ENCODE measurements at places on chromosomes 5 and 9.

DNA sequence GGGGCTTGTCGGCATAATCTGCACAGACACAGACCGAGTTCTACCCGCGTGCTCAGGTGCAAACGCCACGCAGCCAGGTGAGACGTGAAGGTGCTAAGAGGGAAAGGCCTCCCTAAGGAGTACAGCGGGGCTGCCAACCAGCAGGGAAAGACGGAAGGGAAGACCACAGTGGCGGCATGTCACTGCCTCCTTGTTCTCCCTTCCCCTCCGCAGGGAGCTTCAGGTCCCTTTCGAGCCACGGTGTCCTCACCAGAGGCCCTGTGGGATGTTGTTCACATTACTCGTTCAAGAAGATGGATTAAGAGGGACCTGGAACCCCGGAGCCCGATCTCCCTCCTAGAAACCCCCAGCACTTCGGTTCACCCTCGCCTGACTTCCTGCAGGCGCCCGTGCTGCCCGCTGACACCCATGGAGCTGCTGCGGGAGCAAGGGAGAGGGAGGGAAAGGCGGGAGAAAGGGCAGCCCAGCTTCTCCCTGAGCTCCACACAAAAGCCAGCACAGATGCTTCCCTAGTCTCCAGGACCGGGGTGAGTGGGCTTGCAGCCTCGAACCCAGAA, 686 bp downstream of the BRD9 start:
- peak; percentile 46 for DNase-seq

DNA sequence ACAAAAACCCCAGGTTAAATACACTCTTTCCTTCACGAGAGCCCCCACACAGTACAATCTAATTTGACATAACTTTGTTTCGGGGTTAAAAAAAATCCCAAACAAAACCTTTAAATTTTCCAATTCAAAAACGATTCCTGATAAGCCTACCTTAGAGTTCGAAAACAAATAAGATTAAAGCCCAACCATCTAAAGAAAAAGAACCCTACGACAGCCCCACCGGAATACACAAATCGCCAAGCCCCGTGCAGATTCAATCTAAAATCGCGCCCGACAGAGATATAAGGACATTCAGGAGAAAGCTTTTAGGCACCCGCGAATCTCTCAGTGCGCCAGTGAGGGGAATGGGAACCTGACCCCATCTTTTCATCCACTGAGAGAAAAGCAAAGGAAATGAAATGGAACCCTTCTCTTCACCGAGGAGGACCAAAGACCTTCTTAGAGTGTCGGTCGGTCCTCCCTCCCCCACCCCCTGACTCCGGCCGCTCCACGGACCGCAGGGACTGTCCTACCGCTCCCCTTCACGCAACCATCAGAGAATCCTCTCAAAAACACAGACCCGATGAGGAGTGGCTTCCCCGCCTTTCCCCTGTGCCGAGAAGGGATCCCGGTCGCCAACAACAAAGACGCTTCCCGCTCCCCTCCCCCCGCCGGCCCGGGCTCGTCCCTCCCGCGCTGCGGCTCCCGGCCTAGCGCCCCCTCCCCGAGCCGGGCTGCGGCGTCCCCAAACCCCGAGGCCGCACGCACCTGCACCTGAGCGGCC, 925 bp downstream of the ABHD17B start:
- DNase-seq, result peak; percentile 61

DNA sequence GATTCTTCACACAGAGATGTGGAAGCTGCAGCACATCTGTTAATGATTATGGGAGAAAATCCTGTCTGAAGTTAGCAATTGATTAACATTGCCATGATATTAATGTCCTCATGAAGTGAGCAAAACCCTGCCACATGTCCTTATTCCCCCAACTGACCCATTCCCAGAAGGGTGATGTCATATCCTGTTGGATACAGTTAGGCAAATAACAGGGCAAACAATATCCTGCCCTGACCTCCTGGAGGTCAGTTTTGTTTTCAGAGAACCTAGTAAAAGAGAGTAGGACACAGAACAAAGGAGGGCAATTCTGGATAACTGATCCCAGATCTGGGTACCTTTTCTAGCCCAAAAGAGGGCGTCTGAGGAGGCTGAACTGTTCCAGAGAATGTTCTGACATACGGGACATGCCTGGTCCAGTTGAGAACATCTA, 11.0 kb downstream of the ABLIM3 start:
- DNase-seq, result no peak

DNA sequence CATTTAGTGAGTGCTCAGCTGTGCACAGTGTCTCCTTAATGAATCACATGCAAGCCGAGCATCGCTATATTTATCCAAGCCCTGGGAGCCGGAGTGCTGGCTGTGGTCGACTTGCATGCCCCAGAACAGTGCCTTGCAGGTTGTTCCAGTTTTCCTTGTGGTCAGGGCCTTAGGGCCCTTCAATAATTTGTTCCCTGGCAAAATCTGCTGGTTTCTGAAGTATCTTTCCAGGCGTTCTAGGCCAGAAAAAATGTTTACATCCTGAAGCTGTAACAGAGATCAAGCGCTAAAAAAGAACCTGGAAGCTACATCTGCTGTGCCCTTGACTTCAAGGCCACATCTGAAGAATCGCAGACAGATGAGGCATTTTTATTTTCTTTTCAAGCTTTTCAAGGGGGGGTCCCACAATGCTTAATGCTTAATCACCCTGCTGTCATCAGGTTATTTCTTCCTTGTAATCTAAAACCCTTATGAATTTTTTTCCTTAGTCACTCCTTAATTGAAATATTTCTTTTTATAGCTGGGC, 105.8 kb downstream of the DOCK2 start:
- no peak for DNase-seq

- DNase-seq, result no peak
These were observed 139.7 kb downstream of the OR2K2 start for GRCh38 chr9:111190347-111190746.

GRCh38 chr5:83306572-83307241, 164.8 kb upstream of the VCAN start:
- DNase-seq, result peak; percentile 69

GRCh38 chr5:101608322-101608721, 687.8 kb downstream of the SLCO4C1 start:
- no peak for DNase-seq

GRCh38 chr5:112694853-112695709, 42.6 kb upstream of the APC start:
- DNase-seq, result no peak

GRCh38 chr9:76245518-76245917, 148.7 kb downstream of the RFK start:
- no peak for DNase-seq

DNA sequence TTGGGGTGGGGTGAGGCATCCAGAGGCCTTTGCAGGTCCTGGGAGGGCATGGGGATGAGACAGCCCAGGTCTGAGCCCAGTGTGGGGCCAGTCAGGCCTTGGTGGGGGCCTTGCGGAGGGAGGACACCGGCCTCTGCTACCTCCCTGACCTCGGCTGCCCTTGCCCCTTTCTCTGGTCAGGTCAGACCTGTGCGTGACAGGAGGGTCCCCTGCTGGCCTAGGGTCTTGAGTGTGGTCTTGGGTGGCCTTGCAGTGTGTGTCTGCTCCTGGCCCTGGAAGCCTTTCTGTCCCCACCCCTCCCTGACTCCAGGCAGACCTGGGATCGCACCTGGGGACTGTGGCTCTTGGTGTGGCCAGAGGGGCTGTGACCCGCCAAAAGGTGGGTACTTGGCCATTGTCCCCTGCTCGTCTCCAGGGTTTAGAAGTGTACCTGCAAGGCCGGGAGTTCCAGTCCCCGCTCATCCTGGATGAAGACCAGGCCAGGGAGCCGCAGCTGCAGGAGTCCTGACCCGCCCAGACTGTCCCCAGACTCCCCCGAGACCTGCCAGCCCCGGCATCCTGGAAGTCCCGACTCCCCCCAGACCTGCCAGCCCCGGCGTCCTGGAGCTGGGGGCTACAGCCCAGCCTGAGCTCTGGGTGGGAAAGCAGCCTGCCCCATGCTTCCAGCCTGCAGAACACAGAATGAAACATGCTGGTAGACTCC, 4.4 kb upstream of the MAN1B1 start:
- no peak for DNase-seq

DNA sequence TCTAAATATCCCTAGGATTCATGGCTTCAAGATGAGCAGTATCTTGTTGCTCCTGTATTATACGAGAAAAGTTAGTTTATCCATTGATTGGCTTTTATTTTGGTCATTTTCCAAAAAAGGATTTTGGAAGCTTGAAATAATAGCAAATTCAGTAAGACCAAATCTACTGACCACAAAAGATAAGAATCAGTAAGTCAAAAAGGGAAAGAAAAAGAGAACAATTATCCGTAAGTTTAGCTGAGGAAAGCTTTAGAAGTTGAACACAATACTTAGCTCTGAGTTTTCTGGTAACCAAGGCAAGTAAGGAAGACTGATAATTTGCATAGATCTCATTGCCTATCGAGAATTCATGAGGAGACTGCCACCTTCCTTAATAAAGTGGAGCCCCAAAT, 9.1 kb downstream of the TGFBR1 start:
- DNase-seq, result no peak

- no peak for DNase-seq
These were observed 47.7 kb downstream of the CNTRL start for GRCh38 chr9:121122246-121123032.

- DNase-seq, result no peak
These were observed 16.0 kb downstream of the CAPSL start for GRCh38 chr5:35922468-35922867.

GRCh38 chr9:36834736-36835135, 199.3 kb downstream of the PAX5 start:
- no peak for DNase-seq

DNA sequence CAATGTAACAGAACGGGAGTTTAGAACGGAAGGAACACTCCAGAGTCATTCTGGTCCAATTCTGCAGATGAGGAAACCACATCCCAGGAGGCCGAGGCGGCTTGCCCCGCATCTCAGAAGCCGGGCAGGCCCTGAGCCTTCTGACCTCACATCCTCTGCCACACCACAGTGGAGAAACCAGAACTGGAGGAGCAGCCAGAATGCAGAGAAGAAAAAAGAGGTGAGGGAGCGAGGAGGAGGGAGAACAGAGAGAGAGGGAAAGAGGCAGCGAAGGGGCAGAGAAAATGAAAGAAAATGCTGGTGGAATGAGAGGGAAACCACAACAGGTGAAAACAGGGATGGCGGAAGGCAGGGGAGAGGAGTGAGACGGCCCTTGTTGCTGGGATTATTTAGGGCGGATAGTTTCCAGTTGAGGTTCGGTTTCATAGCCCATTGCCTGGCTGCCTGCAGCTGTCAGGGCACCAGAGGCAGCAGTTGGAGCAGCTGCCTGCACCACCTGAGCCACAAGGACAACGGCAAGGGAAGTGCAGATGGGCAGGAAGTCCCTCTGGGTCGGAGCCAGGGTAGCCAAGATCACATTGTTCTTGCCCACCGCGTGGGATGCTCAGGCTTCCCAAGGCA, at the start of gene HMHB1:
TSS of gene HMHB1 (plus strand) at position 77 of the 621 bp plus-strand sequence.
- DNase-seq, result peak; percentile 57

DNA sequence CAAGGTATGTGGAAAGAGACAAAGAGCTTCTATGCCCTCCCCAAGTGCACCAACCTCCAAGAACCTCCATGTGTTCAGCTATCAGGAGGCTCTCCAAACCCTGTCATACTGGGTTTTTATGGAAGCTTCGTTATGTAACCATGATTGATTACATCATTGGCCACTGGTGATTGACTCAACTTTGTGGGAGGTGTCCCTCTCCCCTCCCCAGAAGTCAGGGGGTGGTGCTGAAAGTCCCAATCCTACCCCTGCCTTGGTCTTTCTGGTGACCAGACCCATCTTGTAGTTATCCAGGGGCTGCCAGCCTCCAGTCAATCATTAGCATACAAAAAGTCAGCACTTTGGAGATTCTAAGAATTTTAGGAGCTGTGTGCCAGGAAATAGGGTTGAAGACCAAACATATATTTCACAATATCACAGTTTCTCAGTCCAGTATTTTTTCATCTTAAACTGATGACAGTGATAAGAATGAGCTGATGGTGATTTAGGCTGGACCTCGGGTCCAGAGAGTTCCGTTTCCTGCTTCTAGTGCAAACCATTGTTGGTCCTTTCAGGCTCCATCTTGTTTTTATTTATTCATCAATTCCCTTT, 27.3 kb upstream of the FANCC start:
- DNase-seq, result no peak

DNA sequence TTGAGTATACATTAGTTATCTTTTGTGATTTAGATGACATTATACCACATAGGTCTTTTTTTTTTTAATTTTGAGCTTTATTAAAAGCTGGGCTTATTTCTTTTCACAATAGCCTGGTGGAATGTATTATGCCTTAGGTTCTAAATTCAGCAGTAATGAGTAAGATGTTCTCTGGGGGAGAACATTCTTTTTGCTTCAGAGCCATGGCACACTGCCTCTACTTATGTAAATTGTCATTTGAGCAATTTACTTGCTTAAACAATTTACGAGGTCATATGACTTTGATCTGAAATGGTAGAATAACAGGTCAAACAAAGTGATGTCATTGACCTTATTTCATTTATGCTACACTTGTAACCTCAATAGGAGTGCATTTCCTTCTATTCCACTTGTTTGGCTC, 154.2 kb downstream of the FOCAD start:
- DNase-seq, result no peak

- no peak for DNase-seq
These were observed 7.5 kb upstream of the SLC12A7 start for GRCh38 chr5:1119312-1119831.

DNA sequence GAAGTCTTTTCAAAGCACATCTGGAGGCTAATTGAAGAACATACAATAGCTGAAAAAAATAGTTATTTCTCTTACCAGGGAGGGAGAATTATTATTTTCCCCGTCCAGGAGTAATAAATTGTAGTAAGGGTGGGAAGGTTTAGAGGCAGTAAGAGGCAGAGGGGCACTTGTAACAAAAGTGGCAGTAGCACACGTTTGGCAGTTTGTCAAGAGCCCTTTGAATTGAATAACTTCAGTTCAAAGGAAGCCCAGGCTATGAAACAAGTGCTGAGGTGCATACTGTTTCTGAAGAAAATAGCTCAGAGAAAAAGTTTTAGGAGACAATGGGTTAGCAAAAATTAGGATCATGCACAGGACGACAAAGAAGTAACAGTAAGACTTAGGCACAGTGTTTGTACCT, 451.3 kb downstream of the LRRC70 start:
- no peak for DNase-seq

GRCh38 chr9:128102196-128102595, 25.3 kb downstream of the PTGES2 start:
- no peak for DNase-seq

DNA sequence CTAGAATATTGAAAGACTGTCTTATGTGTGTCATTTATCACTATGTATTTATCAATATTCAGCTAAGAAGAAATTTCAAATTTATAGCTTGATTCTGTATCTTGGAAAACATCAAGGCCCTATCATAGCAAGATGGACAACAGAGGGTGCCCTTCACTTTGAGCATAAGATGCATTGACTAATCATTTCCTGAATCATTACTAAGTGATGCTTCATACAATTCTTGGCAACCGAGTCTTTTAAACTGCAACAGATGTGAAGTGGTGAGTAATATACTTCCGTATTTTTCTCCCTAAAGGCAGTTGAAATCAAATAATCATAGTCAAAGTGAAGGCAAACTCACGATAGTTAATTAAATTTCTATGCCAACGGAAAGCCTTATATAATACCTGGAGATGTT, 318.6 kb upstream of the RGMB start:
- DNase-seq, result no peak

- no peak for DNase-seq
These were observed 9.7 kb downstream of the GRIN1 start for GRCh38 chr9:137148661-137149060.

- DNase-seq, result peak; percentile 55
These were observed 89.8 kb downstream of the SLC1A3 start for GRCh38 chr5:36696059-36696673.

GRCh38 chr5:4520559-4520958, 619.6 kb upstream of the ADAMTS16 start:
- no peak for DNase-seq
